ENCODE measurements at places on chromosomes 1 and 21. TPM values are rescaled to one million over a fixed set of nuclear protein-coding genes. Genes with fewer than 3 reads are reported as not detected.

DNA sequence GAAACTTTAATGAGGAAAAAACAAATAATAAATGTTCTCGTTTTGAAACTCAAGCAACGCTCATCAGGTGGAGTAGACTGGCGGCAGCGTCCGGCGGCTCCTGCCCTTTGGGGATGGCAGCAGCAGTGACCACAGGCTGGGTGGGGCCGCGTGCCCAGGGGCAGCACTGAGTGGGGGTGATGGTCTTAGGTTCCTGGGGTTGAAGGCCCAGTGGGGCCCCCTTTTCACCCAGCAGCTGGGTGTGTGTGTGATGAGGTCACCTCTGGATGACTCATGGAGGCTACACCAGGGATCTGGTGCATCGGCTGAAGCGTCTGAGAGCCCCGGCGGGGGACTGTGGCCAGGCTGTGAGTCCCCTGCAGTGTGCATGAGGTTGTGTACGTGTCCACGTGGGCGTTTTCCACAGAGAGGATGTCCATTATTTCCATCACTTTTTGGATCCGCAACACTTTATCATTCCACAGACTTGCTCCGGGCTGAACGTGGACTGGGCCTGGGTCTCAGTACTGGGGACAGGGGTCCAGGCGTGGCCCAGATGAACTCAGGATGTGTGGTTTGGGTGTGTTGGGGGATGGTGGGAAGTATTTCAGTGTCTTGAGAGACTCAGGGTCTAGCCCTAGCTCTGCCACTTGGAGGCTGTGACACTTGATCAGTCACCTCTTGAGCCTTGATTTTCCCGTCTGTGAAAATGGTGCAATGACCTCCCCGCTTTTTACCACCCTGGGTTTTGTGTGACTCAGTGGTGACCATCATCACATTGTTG lies 25.6 kb downstream of the LDLRAP1 start:
- DNase-seq: peak; percentile 46

- DNase-seq: no peak
These were observed 20.6 kb upstream of the ADAMTS1 start for GRCh38 chr21:26865857-26866256.

- no peak for DNase-seq
These were observed 9.4 kb upstream of the SAMD13 start for GRCh38 chr1:84291882-84292655.

DNA sequence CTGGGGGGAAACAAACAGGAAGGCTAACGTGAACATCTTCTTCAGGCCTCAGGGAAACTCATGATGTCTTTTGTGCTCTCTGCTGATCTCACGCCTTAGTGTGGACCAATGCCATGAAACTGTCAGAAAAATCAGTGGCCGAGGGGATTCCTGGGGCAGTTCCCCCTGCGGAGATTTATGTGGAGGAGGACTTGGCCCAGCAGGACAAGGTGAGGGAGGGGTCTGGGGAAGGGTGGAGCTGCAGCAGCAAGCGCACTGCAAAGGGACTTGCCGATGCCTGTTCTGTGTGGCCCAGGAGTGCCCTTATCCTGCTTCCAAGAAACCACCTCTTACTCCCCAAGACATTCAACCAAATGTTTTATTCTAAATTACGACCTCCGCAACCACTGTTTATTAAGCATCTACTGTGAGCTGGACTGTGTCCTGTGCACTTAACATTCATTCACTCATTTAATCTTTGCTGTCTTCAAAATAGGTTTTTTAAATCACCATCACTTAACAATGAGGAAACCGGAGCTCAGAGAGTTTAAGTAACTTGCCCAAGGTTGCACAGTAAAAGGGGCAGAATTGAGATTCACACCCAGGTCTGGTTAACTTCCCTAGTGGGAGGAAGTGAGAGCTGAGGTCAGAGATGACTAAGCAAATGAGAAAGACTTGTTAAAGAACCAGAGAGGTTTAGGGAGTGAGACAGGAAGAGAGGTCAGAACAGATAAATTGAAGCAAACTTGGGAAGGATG lies 49.7 kb downstream of the FHAD1 start:
- no peak for DNase-seq

DNA sequence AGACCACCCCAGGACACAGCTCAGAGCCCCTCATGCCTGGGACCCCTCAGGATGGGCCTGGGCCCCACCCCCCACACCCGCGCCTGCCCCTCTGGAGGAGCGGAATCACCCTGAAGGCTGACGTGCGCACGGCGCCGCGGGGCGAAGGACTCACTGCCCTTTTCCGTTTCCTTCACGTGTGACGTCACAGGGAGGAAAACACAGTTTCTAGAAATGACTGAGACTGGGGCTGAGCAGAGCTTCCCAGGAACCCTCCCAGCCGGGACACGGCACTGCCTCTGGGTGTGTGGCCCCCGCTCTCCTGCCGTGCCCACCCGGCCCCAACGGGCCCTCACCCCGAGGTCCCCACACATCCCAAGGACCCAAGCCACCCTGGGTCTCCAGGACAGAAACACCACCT lies 5.4 kb upstream of the TNFRSF4 start:
- no peak for DNase-seq

DNA sequence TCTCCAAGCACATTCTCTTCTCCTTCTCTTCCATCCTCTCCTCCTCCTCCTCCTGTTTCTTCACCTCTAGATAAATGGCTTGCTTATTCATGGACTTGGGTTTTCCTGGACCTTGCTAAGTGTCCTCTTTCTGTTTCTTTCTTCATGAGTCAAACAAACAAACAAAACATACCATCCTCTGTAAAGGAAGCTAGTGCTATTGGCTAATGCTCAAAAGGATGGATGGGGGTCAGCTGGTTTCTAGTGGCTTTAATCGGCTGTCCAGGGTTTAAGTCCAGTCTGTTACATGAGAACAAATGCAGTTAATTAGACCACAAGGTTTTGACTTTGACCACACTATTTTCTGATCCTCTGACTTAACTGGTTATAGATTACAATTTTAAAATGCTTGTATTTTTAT lies 83.8 kb upstream of the TSPAN2 start:
- DNase-seq: no peak

DNA sequence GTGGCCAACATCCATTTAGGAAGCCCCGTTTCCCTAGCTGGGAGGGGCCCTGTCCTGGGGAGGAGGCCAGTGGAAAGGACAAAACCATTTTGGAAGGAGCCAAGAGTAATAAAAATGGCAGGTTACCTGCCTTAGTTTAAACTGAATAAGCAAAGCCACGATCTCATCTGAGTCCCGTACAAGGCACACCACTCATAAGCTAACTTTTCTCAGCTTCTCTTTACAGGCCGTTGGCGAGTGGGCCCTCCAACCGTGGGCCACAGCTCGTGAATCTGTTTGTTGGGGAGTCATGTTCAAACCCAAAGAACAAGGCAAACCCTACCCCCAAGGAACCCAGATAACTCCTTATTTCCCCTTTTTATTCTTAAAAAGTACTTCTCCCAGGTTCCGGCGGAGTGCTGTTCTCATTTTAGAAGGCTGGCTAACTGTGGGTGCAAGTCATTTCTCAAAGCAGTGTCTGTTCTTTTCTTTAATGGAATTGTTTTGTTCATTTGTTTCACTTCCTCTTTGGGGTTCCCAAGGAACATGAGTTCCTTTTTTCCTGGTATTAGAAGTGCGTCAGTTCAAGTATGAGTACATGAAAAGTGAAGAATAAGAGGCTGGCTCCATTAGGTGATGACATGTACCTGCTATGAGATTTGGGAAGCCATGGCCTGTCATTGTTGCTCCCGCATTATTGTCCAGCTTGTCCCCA lies 89.0 kb downstream of the PSMG1 start:
- DNase-seq: no peak

GRCh38 chr1:7993593-7994479 lies 32.3 kb downstream of the ERRFI1 start:
- no peak for DNase-seq

DNA sequence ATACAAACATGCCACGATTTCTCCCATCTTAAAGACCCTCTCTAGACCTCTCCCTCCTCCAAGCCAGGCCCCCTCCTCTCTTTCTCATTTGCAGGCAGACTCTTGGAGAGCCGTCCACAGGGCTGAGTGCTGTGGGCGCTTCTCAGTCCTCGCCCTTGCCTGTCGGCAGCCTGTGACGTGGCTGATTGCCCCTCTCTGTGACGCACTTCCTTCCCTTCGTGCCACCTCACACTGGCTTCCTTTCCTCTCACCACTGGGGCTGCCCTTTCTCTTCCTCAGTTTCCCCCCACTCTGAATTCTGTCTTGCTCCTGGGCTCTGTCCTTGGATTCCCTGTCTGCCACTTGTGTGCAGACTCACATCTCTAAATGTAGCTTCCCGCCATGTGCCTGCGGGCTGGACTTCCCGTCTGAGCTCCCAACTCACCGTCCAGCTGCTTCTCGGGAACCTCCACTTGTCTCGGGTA lies 227.2 kb downstream of the CAMTA1 start:
- DNase-seq: no peak

DNA sequence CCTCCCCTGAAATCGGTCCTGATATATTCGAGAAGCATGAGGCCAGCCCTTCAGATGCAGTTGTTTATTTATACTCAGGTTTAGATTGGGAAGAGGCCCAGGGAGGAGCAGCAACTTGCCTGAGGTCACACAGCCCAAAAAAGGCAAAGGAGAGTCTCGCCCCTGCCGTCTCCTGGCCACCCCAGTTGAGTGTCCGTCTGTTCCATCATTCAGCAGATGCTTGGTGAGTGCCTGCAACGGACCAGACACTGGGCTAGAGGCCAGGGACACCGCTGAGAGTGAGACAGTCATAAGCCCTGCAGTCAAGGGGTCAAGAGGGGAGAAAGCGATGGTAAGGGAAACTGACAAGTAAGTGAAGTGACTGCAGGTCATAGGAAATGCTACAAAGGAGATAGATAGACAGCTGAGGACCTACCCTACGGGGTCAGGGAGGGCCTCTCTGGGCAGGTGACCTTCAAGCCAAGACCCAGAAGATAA lies 15.4 kb upstream of the SELENON start:
- DNase-seq: no peak

DNA sequence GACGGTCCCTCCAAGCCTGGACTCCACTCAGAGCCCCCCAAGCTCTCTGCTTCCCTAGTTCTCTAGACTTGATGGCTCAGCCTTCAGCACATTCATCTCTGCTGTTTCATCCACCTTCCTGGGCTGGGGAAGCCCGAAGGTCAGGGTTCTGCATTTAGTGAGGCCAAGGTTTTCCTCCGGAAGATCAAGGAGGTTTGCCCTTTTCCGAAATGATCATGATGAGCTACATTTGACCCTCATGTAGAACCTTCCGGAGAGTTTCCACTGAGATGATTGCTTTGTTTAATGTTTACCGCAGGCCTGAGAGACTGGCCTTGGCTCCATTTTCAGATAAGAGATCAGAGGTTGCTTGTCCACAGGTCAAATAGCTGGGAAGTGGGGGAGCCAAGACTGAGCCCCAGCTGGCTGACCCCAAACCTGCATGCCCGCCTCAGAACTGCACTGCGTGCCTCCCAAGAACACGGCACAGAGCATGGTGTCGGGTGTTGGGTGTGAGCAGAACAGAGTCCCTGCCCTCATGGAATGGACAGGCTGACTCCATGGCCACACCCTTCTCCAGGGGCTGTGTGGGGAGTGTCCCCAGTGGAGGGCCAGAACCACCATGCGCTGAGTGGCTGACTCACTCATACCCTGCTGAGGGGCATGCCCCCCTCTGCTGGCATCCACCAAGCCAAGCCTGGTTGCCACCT lies 200.8 kb upstream of the TMEM51 start:
- DNase-seq: no peak

- DNase-seq: no peak
These were observed 398.7 kb downstream of the PLPP3 start for GRCh38 chr1:56180520-56181190.

DNA sequence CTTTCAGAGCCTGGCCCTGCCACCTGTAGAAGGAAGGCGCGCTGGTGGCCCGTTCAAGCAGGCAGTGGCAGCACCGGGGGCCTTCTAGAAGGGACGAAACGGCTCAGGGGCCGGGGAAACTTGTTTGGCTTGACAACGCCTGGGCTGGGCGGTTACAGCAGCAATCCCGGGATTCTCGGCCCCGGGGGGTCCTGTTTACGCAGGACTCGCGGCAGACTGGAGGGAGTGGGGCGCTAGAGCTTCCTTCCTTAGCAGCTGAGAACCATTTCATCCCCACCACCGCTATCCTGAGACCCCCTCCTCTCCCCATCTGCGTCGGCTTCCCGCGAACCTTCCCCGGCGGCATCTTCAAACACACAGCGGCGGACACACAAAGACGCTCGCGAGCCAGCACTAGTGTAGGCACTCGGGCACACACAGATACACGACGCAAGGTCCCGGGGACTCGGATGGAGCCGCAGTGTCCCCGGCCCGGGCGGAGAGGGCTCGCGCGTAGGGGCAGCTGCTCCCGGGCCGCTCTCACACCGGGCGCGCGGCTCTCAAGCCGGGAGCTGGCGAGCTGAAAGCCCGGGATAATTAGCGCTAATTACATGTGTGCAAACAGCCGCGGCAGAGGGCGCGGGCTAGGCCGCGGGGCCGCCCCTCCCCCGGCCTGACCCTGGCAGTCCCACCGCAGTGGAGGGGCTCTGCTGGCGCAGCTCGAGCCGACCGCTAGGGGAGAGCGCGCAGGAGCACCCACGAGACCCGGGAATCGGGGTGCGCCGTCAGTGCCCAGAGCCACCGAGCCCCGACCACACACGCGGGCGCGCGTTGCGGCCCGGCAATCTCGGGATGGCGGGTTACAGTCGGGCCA lies 271.4 kb downstream of the FOXD2 start:
- no peak for DNase-seq

CALML6 gene
- total RNA-seq: not detected

GRCh38 chr1:66777831-66778230 lies 23.2 kb downstream of the INSL5 start:
- no peak for DNase-seq

GRCh38 chr1:92975551-92976232 lies 14.4 kb upstream of the DIPK1A start:
- no peak for DNase-seq

Data from thoracic aorta (tissue), 2 donors.